ENCODE measurements at places on chromosomes 11 and 22.
A peak's percentile ranks its signal among the peaks of the same experiment; 100 is the strongest.

DNA sequence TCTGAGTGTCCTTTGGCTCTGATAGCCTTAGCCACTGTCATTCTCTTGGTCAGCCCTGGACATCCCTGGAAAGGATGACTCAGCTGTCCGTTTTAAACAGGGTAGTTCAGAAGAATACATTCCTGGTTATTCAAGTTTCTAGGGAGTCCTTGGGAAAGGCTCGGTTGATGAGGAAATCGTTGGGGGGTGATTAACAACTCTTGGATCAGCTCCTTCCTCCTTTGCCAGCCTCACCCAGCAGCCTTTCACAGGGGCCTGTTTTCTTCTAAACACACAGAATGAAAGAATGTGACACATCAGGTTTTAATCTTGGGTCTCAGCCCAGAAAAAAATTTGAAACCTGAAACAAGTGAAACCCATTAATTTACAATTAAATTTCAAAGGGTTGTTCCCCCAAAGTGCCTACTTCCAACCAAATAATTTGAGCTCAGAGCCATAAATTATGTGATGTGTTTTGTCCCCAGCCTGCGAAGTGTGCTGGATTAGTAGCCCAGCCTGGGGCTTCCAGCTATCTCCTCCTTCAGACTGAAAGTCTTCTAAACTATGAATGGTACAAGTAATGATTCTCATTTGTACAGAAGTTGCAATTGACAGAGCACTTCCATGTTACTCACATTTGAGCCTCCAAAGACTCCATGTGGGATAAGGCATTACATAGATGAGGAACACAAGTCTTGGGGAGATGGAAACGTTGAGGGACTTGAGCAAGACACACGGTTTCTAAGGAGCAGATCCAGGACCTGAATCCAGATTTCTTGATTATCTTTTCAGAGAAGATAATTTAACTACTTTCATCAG is 19.3 kb upstream of the MRGPRX2 start:
- DNase-seq: peak; percentile 98

DNA sequence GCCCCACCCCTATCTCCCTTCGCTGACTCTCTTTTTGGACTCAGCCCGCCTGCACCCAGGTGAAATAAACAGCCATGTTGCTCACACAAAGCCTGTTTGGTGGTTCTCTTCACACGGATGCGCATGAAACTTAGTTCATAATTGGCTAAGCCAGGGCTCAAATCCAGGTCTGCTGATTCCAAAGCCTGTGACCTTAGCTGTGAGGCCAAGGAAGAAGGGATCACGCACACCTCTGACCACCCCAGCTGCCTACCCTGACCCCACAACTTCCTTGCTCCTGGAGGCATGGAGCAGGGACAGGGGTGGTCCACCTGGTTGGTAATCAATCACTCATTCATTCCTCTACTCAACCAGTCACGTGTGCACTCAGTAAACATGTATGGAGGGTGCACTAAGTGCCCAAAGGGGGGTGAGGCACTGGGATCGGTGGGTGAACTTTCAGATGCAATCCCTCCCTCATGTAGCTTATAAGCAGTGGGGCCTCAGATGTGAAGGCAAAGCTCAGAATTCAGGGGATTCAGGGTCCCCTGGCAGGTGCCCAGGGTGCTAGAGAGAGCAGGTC is 10.3 kb downstream of the FXYD2 start:
- no peak for DNase-seq

GRCh38 chr11:3989276-3989920 is 105.2 kb upstream of the RRM1 start:
- no peak for DNase-seq

DNA sequence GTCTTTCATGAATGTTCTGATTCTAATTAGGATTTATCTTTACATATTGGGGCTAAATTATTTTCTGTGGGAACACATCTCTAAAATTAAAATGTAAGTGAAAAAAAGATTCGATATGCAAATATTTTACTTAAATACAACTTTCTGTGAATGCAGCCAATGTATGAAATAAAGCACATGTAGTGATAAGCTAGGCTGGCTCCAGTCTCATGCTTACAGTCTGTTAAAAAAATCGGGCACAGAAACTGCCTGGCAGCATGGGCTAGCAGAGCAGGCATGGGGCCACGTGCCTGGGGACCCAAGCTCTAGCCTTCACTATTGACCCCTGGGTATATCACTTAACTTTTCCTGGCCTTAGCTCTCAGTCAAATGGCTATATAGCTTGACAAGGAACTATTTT is 46.5 kb downstream of the NELL1 start:
- no peak for DNase-seq

- DNase-seq: peak; percentile 95
Measured at GRCh38 chr11:85725510-85726258, 39.7 kb upstream of the CCDC89 start.

DNA sequence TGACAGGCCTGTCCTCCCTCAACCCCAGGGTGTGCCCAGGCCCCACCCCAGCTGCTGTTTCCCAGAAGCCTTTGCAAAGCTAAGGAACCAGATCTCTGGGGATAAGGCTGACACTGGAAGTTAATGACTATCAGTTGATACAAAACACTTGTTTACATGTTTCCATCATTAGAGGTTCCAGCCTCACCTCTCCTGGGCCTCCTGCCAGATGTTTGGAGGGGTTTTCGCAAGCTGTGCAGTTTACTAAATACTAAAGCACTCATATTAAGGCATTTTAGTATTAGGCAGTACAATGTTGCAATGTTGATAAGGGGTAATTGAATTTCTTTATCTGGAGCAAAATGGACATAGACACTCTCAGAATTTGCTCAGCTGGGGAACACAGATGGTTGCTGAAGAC is 218.7 kb downstream of the INSC start:
- no peak for DNase-seq

Data from EH (cell line).